ENCODE measurements at places on chromosomes 6 and 20.

- DNase-seq, result no peak
Measured at GRCh38 chr6:5632348-5632935, 371.1 kb downstream of the FARS2 start.

- DNase-seq, result no peak
Measured at GRCh38 chr6:149087898-149088297, 229.6 kb upstream of the TAB2 start.

GRCh38 chr6:109457562-109457996, 2.0 kb upstream of the MICAL1 start:
- no peak for DNase-seq

- DNase-seq, result peak; percentile 59
Measured at GRCh38 chr6:151240791-151241642, 1.2 kb downstream of the AKAP12 start.

DNA sequence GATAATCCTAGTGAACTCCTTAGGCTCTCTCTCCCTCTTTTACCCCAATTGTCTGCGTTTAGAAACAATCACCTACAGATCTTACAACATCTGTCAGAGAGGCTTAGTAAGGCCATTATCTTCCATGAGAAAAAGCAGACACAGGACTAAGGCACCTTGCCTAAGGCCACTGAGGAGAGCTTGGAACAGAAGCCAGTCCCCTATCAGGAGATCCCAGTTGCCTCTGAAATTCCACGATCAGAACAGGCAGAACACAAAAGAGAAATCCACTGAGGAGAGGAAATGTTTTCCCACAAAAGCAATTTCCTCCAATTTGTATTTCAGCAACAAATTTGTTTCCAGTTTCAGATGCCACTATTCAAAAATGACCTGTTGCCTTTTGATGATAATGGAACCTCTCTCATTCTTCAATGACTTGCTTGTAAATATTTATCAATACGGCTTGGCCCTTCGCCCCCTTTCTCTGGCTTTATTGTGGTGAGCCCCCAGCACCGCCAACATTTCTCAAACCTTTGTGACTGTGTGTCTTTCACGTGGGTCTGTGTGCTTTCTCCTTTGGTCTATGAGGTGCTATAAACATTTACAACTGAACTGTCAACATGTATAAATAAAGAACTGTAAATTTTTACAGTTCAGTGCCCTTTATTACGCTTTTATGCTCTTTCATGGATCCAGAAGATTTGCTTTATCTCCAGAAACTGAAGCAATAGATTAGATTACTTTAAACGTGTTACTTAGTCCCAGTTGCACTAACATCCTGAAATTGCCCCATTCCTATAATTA, 187.8 kb upstream of the PHACTR1 start:
- DNase-seq, result no peak

GRCh38 chr6:160812097-160812496, 110.1 kb downstream of the PLG start:
- DNase-seq, result no peak

GRCh38 chr6:122623279-122623678, 13.1 kb downstream of the PKIB start:
- no peak for DNase-seq

- DNase-seq, result peak; percentile 32
Measured at GRCh38 chr20:20956513-20956931, 149.6 kb downstream of the LINC00237 start.

DNA sequence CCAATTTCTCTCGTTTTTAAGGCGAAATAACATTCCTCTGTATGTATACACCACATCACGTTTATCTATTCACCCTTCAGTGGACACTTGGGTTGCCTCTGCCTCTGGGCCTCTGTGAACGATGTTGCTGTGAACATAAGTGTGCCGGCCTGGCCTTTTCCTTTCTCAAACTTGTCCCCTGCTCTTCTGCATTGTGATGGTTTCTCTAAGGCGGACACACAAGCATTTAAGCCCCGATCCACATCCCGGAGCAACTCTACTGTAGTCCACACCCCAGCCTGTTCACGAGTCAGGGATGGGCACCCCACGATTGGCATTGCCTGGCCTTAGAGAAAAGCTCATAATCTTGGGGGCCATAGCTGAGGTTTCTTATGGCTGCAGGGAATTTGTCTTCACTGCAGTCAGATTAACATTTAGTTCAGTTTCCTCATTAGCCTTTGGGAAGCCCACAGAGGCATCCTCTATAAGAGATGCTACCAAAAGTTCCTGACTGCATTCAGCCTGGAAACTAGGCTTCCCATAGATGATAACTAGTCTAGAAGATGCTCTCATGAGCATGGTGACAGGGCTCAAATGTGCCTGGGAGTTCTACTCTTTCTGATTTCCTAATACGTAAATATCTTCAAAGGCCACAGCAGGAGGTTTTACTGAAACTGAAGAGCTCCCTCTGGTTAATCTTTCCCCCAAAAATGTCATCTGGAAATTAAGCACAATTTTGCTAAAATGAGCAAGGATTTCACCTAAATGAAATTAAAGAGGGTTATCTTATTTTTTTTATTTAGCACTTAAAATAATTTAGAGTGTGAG, 762 bp downstream of the ZC3H12D start:
- no peak for DNase-seq

DNA sequence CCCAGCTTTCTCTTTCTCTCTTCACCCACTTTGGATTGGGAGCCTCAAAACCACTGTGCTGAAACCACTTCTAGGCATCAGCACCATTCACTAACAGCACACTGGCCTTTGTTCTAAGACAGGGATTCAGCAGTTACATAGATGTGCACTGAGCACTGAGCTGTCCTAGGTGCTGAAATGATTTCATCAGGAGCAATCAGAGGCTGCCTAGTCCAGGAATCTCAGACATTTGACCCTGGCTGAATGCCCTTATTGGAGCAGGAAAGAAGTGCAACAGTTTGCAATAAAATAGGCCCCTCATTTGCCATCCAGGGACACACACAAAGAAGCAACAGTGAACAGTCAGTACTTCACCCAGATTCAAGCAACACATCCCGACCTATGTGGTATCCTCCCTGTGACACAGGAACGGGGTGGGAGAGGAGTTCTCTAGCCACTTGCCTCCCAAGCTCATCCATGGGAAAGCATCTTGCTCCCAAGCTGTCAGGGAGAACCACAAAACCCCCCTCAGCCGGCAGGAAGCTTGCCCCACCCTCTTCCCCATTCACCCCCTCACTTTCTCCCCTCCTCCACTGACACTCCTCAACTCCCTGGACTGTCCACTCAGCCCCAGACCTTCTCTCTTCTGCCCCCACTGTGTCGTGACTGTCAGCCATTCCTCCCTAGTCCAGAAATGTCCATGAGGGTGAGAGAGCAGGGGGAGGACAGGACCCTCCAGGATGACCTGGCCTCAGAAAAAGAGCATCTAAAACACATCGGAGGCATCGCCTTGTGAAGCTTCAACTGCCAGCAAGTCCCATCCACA, 304.4 kb downstream of the PREX1 start:
- no peak for DNase-seq

DNA sequence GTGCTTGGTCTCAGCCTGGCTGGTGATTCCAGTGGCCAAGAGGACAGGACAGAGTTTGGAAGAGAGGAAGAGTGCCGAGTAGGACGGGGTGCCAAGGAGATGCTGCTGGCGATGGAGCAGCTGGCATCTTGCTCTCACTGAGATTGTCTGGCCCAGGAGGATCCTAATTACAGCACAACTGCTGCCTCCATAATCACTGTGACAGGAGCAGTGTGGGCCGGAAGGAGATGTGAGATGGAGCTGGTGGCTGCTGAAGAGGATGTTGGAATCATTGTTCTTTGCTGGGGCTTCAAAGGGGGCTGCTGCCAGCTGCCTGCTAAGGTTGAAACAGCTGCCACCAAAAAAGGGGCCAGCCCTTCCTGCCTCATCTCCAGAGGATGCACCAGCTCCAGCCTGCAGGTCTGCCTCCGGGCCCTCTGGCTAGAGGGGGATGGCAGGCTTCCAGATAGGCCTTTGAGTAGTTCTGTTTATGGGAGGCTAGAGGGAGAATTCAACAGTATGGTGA, 214.4 kb downstream of the RNF144B start:
- DNase-seq, result no peak

DNA sequence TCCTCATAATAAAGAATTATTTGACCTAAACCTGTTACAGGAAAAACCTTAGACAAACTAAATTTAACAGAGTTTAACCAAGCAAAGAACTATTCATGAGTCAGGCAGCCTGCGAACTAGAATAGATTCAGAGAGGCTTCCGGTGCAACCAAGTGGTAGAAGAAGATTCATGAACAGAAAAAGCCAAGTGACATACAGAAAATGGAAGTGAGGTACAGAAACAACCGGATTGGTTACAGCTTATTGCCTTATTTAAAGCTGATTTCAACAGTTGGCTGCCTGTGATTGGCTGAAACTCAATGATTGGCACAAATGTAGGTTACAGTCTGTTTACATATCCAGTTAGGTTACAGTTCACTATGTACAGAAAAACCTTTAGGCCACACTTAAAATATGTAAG, 10.1 kb downstream of the PPP1R3G start:
- DNase-seq, result no peak

DNA sequence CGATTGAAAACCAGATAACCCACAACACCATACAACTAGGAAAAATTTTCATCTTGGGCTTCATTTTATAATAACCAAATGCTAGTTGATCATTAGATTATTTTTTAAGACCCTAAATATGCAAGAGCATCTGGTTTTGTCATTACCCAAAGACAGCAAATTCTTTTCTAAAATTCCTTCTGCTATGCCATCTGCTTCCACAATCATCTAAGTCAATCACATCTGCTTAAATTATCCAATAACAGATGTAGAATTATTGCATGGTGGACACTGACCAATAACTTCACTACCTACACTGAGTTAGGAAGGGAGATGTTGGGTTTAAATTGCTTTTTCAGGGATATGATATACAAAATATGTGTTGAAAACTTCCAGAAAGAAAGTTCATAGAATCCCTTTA, 41.9 kb downstream of the PKHD1 start:
- DNase-seq, result no peak

- no peak for DNase-seq
Measured at GRCh38 chr6:87669051-87669450, 33.0 kb downstream of the AKIRIN2 start.

- no peak for DNase-seq
Measured at GRCh38 chr6:21444711-21445260, 148.8 kb upstream of the SOX4 start.

- DNase-seq, result no peak
Measured at GRCh38 chr6:38367231-38367630, 272.5 kb downstream of the BTBD9 start.

- no peak for DNase-seq
Measured at GRCh38 chr6:4351520-4352321, 216.3 kb upstream of the ECI2 start.

DNA sequence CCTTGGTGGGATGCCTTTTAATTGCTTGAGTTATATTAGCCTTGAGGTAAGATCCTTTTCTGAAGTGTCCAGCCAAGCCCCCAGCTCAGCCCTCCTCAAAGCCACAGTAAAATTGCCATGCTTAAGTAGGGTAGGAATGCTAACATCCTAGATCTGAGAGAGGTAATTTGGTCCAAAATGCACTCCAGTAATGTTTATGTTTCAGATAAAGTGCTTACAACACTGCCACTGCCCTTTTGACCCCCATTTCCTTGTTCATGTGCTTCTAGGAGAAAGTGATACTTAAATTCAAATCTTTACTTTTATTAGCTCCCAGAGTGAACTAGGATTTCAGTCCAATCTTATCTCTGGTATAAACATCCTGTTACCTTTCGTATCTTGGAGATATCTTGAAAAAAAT, 318.0 kb downstream of the BMP2 start:
- DNase-seq, result no peak

GRCh38 chr6:36805096-36805797, 34.0 kb downstream of the CPNE5 start:
- no peak for DNase-seq

- no peak for DNase-seq
Measured at GRCh38 chr6:99334526-99335127, 14.8 kb downstream of the FAXC start.

DNA sequence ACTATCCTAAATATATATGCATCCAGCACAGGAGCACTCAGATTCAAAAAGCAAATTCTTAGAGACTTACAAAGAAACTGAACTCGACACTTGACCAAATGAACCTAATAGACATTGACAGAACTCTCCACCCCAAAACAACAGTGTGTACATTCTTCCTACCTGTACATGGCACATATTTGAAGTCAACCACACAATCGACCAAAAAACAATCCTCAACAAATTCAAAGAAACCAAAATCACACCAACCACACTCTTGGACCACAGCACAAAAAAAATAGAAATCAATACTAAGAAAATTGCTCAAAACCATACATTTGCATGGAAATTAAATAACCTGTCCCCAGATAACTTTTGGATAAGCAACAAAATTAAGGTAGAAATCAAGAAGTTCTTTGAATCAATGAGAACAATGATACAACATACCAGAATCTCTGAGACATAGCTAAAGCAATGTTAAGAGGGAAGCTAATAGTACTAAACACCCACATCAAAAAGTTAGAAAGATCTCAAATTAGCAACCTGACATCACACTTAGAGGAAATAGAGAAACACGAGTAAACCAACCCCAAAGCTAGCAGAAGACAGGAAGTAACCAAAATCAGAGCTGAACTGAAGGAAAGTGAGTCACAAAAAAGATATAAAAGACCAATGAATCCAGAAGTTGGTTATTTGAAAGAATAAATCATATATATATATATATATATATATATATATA, 12.5 kb upstream of the TREM1 start:
- DNase-seq, result no peak

- DNase-seq, result no peak
Measured at GRCh38 chr6:38460186-38460585, 179.5 kb downstream of the BTBD9 start.

DNA sequence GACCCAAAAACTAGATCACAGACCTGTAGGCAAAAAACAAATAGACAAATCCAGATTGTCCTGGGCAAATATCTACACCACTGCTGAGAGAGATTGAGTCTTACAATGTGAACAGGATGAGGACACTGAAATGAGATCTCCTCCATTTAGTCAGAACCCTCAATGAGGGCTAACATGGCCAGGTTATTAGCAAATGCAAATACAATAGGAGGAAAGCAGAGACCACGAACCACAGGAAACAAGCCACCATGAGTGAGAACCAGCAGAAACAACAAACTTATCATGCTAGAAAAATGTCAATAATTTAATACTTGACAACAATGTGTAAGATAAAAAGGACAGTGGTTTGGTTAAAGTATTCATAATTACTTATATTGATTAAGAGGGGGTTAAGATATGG, 162.8 kb downstream of the SYNE1 start:
- no peak for DNase-seq

Measured in hypothalamus (tissue), 51 donors.